ENCODE measurements at places on chromosomes 16 and 17. TPM values are rescaled to one million over a fixed set of nuclear protein-coding genes. Genes with fewer than 3 reads are reported as not detected.

GRCh38 chr17:59827721-59828477 lies 64.8 kb downstream of the TUBD1 start:
- peak overlapping the region; percentile 85 for H3K27ac ChIP-seq
- H3K27me3 ChIP-seq, result no peaks in the 10 kb centered on the region
- H3K4me3 ChIP-seq, result peak overlapping the region; percentile 50
- no peak for DNase-seq

DNA sequence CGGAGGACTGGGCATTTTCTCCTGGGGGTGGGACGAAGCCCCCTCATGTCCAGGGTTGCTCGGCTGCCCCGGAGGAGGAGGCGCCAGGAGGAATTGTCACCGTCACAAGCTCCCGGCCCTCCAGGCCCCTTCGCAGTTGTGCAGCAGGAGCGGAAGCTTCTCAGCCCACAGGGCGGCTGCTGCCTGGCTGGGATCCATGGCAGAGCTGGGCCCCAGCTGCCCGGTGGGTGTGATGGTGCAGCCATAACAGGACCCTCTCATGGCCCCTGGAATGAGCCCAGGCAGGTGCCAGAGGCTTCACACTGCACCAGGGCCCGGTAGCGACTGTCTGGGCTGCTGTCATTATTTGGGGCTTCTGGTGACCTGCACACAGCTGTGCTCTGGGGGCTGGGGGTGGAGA lies 54.9 kb upstream of the GNG13 start:
- no peak overlapping the region for H3K4me3 ChIP-seq
- no peaks in the 10 kb centered on the region for H3K36me3 ChIP-seq
- DNase-seq, result no peak
- H3K4me1 ChIP-seq, result no peaks in the 10 kb centered on the region
- no peaks in the 10 kb centered on the region for H3K27me3 ChIP-seq
- H3K27ac ChIP-seq, result no peak overlapping the region

MEFV gene
- 0.18 TPM for total RNA-seq

- H3K27me3 ChIP-seq, result no peaks in the 10 kb centered on the region
- no peak overlapping the region for H3K4me3 ChIP-seq
- H3K36me3 ChIP-seq, result no peaks in the 10 kb centered on the region
- DNase-seq, result no peak
Observed at GRCh38 chr16:87924811-87925670, 11.3 kb downstream of the CA5A start.

GRCh38 chr17:36534840-36535668 lies at the start of the genes MYO19 and PIGW:
MYO19 (minus strand) TSS chr17:36534868; CDS start chr17:36532538, 2,330 bp downstream.
PIGW (plus strand) TSS chr17:36534987; CDS start chr17:36537102, 2,115 bp downstream.
- H3K27me3 ChIP-seq, result no peaks in the 10 kb centered on the region
- DNase-seq, result peak; percentile 82
- peak within 1 kb of the TSS; percentile 95 for H3K27ac ChIP-seq
- H3K36me3 ChIP-seq, result no peaks in the 10 kb centered on the region
